Tibial nerve (tissue), 4 donors: ENCODE measurements at places on chromosomes 1 and 21.

GRCh38 chr1:26158271-26158907 is 490 bp upstream of the FAM110D start:
- no peak for DNase-seq

DNA sequence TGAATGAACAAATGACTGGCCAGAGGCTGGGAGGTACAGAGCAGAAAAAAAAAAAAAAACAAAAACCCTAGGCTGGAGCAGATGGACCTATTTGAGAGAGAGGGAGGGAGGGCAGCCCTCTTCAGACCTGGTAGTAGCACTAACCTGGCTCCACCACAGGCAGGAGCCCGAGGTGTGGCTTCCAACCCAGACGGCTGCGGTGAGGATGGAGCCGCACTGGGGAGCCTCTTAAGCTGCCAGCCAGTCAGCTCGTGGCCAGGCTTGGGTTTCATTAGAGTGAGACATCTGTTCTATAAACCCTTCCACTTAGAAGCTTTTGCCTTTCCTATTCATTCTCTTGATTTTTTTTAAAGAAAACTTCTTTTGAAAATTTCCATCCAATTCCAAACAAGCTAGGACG is 16.8 kb downstream of the LGR6 start:
- no peak for DNase-seq

- DNase-seq = no peak
Observed at GRCh38 chr1:109246141-109246551, 3.2 kb upstream of the CELSR2 start.

- DNase-seq = no peak
Observed at GRCh38 chr1:20366056-20366462, 75.4 kb downstream of the VWA5B1 start.

- no peak for DNase-seq
Observed at GRCh38 chr1:151255381-151255780, 847 bp downstream of the PSMD4 start.

- DNase-seq = no peak
Observed at GRCh38 chr1:225699336-225699735, 46.4 kb upstream of the ENAH start.

DNA sequence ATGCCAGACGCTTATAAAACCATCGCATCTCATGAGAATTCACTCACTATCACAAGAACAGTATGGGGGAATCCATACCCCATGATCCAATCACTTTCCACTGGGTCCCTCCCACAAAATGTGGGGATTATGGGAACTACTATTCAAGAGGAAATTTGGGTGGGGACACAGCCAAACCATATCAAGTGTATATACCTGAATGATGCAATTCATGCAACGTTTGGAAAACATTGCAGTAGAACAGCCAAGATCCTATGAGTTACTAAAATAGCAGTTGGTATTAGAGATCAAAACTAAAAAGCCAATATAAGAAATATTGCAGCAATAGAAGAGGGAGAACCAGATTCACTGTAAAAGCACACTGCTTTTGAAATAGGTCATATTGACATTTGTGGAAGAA is 1543.9 kb upstream of the B3GALT2 start:
- no peak for DNase-seq

- no peak for DNase-seq
Observed at GRCh38 chr1:155893389-155894142, 17.6 kb downstream of the RIT1 start.

DNA sequence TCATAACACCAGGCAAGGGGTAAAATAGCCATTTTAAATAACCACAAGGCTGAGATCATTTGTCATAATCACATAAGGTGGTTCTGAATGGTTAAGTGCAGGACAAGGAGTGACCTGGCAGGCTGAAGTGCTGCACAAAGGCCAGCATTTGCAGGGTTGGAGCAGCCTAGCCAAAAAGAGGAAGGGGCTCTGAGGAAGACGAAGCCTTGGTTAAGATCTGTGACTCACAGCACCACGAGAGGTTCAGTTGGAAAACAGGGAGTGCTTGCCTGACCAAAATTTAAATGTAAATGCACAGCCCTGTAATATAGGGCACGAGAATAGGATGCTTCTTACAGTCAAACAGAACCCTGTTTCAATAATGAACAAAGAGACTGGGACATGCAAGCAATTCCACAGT is 12.1 kb downstream of the ATP5PF start:
- no peak for DNase-seq

DNA sequence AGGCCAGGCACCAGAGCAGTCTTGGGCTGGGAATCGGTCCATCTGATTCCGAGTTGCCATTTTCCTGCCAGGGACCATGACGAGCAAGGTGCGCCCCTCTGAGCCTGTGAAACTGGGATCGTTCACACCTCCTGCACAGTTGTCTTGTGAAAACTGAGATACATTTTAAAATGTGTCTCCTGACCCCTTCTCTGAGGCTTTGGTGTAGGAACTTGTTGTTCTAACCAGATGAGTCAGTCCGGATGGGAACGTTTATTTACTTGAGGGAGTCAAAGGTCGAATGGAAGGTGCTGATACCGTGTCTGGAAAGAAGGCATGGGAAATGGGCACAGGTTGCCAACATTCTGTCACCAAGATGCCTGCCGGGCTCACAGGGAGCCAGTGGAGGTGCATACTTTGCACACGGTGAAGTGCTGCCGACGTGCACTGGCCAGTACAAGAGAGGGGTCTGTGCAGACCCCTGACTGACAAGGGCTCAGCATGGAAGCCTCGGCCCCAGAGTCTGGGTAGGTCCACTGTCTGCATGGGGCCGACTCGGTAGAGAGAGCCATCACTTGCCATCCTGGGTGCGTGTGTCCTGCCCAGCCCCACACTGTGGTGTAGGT is 7.4 kb upstream of the KCNN3 start:
- no peak for DNase-seq

- DNase-seq = no peak
Observed at GRCh38 chr1:227897704-227898438, 49.9 kb downstream of the WNT9A start.

- no peak for DNase-seq
Observed at GRCh38 chr1:26009796-26010447, 11.7 kb upstream of the EXTL1 start.

DNA sequence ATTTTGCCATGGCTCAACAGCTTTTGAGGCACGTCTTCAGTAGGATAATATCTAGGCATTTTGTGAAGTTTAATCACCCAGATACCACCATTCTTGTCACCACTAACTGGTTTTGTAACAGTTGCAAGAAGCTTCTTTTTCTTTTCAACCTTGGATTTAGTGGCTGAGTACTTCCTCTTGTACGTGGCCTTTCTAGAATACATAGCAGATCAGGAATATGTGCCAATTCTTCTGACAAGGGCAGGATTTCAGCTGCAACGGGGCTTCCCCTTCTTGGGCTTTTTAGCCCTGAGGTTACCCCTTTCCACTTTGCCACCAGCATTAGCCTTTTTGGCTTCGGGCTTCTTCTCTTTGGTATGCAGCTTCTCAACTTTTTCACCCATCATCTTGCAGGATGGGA is 79.3 kb upstream of the WARS2 start:
- no peak for DNase-seq

GRCh38 chr1:7885513-7886404 is 32.9 kb upstream of the UTS2 start:
- DNase-seq = no peak

DNA sequence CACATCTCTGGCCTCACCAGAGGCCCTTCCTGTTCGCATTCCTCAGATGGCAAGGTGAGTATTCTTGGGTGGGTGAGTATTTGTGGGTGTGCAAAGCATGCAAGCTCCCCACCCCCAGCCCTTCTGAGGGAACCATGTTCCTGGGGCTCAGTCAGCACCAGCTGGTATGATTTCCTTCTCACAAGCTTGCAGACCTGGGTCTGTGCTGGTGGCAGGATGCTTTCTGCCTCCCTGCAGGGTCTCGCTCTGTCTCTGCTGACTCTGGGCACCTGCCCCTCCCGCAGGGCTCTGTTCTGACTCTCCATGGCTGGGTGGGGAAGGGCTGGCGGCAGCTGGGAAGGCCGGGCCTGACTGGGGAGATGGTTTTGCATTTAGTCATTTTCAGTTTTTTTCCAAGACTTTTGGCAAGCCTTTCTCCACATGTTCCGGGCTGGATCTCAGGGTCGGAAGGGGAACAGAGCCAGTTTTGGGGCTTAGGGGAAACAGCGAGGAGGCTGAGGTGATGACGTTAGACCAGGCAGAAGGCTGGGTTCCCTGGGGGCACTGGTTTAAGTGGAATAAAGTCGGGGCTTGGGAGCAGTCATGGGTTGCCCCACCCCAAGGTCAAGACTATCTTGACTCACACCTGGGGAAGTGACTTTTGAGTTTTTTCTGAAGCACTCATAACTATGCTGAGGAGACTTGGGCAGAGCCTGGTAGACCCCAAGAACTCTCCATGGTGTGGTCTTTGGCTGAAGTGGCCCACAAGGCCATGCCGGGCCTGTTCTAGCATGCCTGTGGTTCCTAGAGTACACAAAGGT is 6.2 kb downstream of the RASSF5 start:
- peak; percentile 86 for DNase-seq

DNA sequence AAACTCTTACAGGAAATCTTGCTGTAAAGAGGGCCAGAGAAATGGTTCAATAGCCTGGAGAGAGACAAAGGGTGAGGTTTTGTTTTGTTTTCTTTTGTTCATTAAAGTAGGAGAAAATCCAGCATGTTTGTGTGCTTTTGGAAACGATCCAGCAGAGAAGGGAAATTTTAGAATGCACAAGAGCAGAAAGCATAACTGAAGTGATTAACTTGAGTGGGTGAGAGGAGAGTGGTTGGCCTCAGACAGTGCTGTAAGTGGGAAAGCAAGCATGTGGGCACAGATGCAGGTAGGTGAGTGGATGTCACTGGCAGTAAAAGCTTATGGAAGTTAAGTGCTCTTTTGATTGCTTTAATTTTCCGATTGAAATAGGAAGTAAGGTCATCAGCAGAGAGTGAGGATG is 50.2 kb downstream of the EEIG2 start:
- DNase-seq = no peak

- no peak for DNase-seq
Observed at GRCh38 chr1:169201084-169201619, 94.7 kb downstream of the ATP1B1 start.

DNA sequence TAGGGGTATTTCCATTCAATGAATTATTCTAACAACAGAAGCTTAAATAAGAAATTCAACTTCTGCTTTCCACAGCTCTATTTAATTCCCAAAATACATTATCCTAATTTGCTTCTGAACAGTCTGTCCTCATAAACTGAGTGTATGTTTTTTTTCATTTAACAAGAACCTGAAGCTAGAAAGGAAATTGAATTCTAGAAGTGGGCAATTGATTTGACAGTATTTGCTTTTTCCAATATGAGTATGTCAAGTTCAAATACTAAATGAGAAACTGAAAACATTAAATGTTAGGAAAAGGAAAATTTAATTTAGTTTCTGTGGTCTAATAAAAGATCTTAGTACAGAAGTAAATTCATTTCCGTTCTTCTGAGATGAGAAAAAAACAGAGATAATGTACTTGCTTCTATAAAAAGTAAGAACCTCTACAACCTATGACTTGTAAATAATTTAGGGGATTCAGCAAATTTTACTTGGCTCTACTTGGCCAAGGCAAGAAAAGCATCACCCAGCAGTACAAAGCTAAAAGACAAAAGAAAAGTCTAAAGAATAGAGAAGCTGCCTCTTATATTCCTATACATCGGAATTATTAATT is 31.1 kb downstream of the RAB3GAP2 start:
- DNase-seq = no peak

GRCh38 chr1:50853325-50853724 is 106.7 kb downstream of the FAF1 start:
- no peak for DNase-seq

DNA sequence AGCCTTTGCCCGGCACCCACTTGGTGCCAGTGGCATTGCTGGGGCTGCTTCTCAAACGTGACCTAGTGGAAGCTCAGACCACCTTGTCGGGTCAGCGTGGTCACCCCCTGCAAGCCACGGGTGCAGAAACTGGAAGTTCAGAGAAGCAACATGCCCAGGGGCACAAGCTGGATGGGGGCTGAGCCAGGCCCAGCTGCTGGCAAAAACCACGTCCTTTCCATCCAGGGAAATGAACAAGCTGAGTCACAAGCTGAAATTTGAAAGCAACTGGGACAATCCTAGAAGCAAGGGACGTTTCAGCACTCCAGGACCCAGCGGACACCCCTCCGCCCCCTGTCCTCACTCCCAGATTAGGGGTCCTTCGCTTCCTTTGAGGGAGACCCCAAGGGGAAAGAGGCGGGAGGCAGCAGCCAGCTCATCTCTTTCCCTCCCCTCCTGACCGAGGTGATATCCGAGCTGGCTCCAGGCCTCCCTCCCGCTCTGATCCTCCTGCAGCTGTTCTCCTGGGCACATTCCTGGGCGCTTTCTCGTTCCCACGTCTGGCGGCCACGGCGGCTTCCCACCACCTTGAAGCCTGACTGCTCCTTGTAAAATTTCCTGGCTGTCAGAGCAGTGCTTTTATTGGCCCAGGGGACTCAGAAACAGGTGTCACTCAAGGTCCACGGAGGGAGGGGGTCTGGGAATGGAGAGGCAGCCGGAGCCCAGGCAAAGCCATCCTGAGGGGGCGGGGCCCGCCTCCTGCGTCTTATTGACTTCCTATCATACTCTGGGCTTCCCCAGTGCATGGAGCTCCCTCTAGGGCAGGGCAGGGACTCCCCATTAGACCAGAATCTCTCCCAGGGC is 62.8 kb downstream of the PAX7 start:
- DNase-seq = no peak

DNA sequence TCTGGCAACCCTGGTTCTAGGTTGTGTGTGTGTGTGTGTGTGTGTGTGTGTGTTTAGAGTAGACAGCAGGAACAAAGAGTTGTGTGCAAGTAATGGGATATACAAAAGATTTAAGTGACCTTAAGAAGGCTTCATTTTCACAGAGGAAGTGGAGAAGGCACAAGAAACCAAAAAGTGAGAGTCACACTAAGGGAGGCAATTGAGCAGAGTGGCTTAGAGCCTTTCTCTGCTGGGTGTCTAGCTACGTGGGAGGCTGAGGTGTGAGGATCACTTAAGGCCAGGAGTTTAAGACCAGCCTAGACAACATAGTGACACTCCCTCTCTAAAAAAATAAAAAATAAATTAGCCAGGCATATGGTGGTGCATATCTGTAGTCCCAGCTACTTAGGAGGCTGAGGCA is 44.4 kb upstream of the HAO2 start:
- DNase-seq = no peak

DNA sequence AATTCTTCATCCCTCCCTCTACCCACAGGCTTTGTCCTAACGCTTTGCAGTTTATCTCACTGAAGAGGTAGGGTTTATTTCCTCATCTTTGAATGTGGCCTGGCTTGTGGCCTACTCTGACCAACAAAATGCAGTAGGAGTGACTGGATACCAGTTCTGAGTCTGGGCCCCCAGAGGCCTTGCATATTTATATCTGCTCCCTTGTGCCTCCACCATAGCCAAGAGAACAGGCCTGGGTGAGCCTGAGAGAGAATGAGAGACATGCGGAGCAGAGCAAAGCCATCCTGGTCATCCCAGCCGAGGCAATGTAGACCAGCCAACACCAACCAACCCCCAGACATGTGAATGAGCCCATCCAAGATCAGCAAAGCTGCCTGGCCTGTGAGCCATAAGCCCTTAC is 30.3 kb downstream of the SMIM12 start:
- DNase-seq = no peak

GRCh38 chr1:216960716-216961115 is 237.5 kb upstream of the ESRRG start:
- no peak for DNase-seq

GRCh38 chr1:93344886-93345632 is 648 bp upstream of the DR1 start:
- DNase-seq = no peak
